ENCODE measurements at places on chromosomes 16 and 17. TPM values are rescaled to one million over a fixed set of nuclear protein-coding genes. Genes with fewer than 3 reads are reported as not detected.

DNA sequence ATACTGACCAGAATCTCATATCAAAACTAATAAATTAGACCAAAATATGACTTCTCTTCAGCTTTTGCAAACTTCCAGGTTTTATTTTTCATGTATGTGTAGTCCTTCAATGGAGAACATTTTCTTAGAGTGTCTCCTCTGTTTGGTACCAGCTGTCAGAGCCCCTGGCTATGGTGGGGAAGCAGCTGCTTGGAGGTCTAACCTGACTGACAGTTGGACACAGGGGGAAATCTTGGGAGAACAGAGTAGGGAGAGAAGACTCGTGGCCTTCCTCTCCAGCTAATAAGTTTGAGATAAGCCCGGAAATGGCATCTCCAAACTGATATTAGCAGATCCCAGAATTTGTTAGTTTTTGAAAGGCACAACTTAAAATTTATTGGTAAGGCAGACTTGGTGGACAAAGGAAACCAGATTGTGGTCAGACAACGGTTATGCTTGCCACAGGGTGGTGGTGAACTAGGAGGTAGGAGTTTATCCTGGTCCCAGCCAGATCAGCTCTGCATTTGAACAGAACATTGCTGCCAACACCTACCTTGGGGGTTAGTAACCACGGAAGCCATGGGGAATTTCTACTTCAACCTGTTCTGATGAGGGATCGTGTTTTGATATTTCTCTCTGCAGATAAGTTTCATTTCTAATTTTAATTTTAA lies 39.2 kb upstream of the IRX3 start:
- H3K4me3 ChIP-seq = no peak overlapping the region
- no peak overlapping the region for H3K27ac ChIP-seq
- H3K27me3 ChIP-seq = no peaks in the 10 kb centered on the region
- no peaks in the 10 kb centered on the region for H3K4me1 ChIP-seq
- H3K36me3 ChIP-seq = no peaks in the 10 kb centered on the region

DNA sequence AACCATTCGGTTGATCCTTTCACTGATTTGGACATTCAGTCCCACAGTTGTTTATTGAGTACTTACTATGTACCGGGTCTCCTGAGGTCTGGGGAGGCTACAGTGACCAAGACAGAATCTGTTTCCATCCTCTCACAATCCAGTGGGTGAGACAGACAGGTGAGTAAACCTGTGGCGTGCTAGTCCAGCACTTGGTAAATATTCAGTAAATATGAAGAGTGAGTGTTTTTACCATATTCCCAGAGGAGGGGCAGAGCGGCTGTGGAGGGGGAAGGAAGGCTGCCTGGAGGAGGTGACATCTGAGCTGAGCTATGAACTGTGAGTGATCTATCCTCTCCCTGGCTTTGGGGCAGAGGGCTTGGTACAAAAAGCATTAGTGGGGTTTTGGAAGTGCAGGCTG lies 31.4 kb downstream of the CCR7 start:
- no peaks in the 10 kb centered on the region for H3K36me3 ChIP-seq
- no peaks in the 10 kb centered on the region for H3K27me3 ChIP-seq

DNA sequence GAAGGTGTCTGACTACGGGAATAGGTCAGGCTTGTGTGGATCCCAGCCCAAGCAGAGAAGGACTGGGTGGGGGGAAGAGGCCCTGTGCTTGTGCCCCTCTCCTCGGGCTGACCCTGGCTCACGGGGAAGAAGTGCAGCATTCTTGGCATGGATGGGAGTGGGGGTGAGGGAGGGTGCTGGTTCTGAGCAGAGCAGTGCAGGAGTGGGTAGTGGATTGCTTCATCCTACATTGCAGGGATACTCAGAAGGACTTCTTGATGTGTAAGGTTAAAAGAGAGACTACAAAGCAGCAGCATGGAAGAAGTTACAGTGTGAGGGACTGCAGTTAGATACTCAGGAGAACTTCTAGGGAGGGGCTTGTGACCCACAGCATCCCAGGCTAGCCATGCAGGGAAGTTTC lies 2.1 kb downstream of the ARHGAP23 start:
- H3K4me3 ChIP-seq = no peak overlapping the region
- peaks cover 11% of the 10 kb centered on the region for H3K4me1 ChIP-seq
- H3K36me3 ChIP-seq = no peaks in the 10 kb centered on the region
- H3K27ac ChIP-seq = no peak overlapping the region
- peak; percentile 78 for DNase-seq
- H3K27me3 ChIP-seq = no peaks in the 10 kb centered on the region

DNA sequence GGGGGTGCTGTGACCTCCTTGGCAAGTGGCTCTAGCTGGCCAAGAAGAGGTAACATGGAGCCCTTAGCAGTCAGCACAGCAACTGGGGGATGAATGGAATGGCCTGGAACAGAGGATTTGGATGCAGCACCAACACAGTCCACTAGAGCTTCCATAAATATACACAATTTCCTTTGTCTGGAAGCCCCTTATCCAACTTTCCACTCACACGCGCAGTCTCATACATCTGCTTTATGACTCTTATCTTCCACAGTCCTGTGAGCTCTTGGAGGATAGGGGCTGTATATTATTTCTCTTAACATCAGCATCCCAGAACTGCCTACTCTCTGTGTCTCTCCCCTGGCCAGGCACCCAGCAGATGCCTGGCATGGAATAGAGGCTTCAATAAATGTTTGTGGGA lies 235.6 kb upstream of the MAF start:
- H3K36me3 ChIP-seq = no peaks in the 10 kb centered on the region
- H3K27ac ChIP-seq = no peak overlapping the region
- DNase-seq = no peak
- H3K27me3 ChIP-seq = no peaks in the 10 kb centered on the region
- H3K4me3 ChIP-seq = no peak overlapping the region
- no peaks in the 10 kb centered on the region for H3K4me1 ChIP-seq

The CLEC19A gene
- polyA plus RNA-seq = not detected

- H3K27me3 ChIP-seq = peaks cover 31% of the 10 kb centered on the region
- DNase-seq = peak; percentile 66
- peaks cover 7% of the 10 kb centered on the region for H3K36me3 ChIP-seq
- H3K4me1 ChIP-seq = no peaks in the 10 kb centered on the region
- no peak overlapping the region for H3K4me3 ChIP-seq
- no peak overlapping the region for H3K27ac ChIP-seq
Observed at GRCh38 chr17:81002409-81003361, 11.0 kb downstream of the CHMP6 start.

The LITAFD gene
- polyA plus RNA-seq = 0.43 TPM

GRCh38 chr16:11689031-11689840 lies 21.0 kb downstream of the SNN start:
- H3K4me1 ChIP-seq = no peaks in the 10 kb centered on the region
- peaks cover 54% of the 10 kb centered on the region for H3K36me3 ChIP-seq
- H3K27ac ChIP-seq = no peak overlapping the region
- H3K27me3 ChIP-seq = no peaks in the 10 kb centered on the region
- no peak overlapping the region for H3K4me3 ChIP-seq

DNA sequence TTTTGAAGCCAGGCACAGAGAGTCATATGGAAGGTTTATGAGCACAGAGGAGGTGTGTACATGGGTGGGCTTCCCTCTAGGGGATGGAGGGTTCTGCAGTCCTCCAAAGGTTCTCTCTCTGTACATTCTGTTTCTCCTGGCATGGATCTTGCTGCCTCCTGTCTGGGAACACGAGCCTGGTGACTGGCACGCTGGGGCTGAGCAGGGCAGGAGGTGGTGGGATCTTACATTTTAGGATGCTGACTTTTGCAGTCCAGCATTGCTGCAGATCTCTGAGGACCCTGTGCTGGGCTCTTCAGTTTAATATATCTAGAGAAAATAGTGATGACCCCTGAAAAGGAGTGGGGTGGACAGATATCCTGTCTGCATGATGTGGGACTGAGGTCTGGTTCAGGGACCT lies 23.0 kb downstream of the FOXL1 start:
- no peak overlapping the region for H3K27ac ChIP-seq
- no peak overlapping the region for H3K4me3 ChIP-seq
- no peaks in the 10 kb centered on the region for H3K4me1 ChIP-seq

GRCh38 chr17:68700421-68700820 lies 99.3 kb upstream of the FAM20A start:
- H3K36me3 ChIP-seq = no peaks in the 10 kb centered on the region
- peak overlapping the region; percentile 15 for H3K27ac ChIP-seq
- peaks cover 19% of the 10 kb centered on the region for H3K4me1 ChIP-seq
- no peaks in the 10 kb centered on the region for H3K27me3 ChIP-seq
- DNase-seq = no peak

GRCh38 chr16:27951489-27952120 lies 111.9 kb downstream of the GSG1L start:
- H3K36me3 ChIP-seq = no peaks in the 10 kb centered on the region
- H3K4me3 ChIP-seq = no peak overlapping the region
- H3K27me3 ChIP-seq = no peaks in the 10 kb centered on the region
- H3K4me1 ChIP-seq = no peaks in the 10 kb centered on the region

The KRT27 gene
- not detected for polyA plus RNA-seq

DNA sequence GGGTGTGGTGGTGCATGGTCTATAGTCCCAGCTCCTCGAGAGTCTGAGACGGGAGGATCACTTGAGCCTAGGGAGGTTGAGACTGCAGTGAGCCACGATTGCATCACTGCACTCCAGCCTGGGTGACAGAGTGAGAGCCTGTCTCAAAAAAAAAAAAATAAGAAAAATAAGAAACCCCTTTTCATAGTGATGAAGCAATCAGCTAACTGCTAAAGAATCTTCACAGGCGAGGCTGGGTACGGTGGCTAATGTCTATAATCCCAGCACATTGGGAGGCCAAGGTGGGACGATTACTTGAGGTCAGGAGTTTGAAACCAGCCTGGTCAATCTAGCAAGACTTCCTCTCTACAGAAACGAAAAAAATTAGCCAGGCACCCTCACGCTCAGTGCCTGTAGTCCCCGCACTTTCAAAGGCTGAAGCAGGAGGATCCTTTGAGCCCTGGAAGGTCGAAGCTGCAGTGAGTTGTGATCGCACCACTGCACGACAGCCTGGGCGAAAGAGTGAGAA lies 760 bp downstream of the SLFN12L start:
- no peaks in the 10 kb centered on the region for H3K4me1 ChIP-seq
- no peak for DNase-seq
- H3K27me3 ChIP-seq = peaks cover 18% of the 10 kb centered on the region

The KIF19 gene
- not detected for polyA plus RNA-seq

DNA sequence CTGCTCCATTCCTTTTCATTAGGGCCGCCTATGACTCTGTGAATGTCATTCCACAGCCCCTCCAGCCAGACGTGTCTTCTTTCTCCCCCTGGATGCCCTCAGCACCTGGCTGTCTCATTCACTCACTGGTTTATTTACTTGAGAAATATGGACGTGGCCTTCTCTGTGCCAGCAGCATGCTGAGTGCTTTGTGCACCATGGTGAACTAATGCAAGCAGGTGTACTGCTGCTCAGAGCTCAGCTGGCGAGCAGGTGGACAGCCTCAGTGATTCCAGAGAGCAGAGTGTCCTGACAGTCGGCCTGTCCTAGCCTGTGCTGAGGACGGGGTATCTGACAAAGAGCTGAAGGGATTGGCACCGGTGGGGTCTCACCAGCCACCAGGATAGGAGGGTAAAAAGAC lies 96.7 kb downstream of the GNAO1 start:
- H3K27ac ChIP-seq = peak overlapping the region; percentile 30
- no peak overlapping the region for H3K4me3 ChIP-seq
- no peaks in the 10 kb centered on the region for H3K36me3 ChIP-seq
- no peak for DNase-seq
- H3K4me1 ChIP-seq = peaks cover 24% of the 10 kb centered on the region

The ZP2 gene
- not detected for polyA plus RNA-seq

The ZNF423 gene
- 12.3 TPM for polyA plus RNA-seq

The CHTF18 gene
- 58.5 TPM for polyA plus RNA-seq

The ZNF771 gene
- polyA plus RNA-seq = 36.1 TPM

The UTS2R gene
- polyA plus RNA-seq = 5.0 TPM

The CTRB1 gene
- polyA plus RNA-seq = 0.22 TPM

DNA sequence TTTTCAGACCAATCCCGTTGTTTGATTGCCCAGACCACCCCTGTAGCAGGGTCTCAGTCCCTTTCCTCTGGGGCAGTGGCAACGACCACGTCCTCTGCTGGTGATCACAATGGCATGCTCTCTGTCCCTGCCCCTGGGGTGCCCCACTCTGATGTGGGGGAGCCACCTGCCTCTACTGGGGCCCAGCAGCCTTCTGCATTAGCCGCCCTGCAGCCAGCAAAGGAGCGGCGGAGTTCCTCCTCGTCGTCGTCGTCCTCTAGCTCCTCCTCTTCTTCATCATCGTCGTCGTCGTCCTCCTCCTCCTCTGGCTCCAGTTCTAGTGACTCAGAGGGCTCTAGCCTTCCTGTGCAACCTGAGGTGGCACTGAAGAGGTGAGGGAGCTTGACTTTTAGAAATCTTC lies 9.2 kb downstream of the ELOB start:
- H3K27ac ChIP-seq = no peak overlapping the region
- peaks cover 88% of the 10 kb centered on the region for H3K36me3 ChIP-seq
- no peaks in the 10 kb centered on the region for H3K4me1 ChIP-seq
- no peak overlapping the region for H3K4me3 ChIP-seq
- no peaks in the 10 kb centered on the region for H3K27me3 ChIP-seq

GRCh38 chr17:28261219-28261618 lies 57.8 kb upstream of the TMEM97 start:
- DNase-seq = no peak
- no peak overlapping the region for H3K4me3 ChIP-seq
- H3K36me3 ChIP-seq = no peaks in the 10 kb centered on the region
- H3K4me1 ChIP-seq = no peaks in the 10 kb centered on the region
- no peaks in the 10 kb centered on the region for H3K27me3 ChIP-seq

DNA sequence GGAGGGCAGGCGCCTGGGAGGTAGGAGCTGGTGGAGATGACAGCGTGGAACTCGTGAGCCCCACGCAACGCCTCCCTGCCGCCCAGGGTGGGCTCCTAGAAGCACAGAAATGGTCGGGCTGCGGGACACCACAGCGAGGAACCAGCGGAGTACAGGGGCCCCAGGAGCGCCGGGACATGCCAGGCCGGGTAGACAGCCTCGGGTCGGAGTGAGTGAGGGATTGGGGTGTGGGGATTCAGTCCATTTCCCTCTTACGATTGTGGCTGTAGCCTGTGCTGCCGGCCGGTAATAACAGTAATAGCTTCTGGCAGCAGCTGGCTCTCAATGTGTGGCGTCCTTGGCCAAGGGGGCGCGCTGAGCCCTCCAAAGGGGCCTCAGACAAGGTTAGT lies 12.2 kb upstream of the CES3 start:
- no peak for DNase-seq
- no peak overlapping the region for H3K27ac ChIP-seq
- H3K27me3 ChIP-seq = peaks cover 40% of the 10 kb centered on the region
- no peaks in the 10 kb centered on the region for H3K4me1 ChIP-seq
- H3K4me3 ChIP-seq = no peak overlapping the region
- no peaks in the 10 kb centered on the region for H3K36me3 ChIP-seq

- no peak overlapping the region for H3K4me3 ChIP-seq
- H3K36me3 ChIP-seq = no peaks in the 10 kb centered on the region
- no peak for DNase-seq
- H3K4me1 ChIP-seq = peaks cover 6% of the 10 kb centered on the region
Observed at GRCh38 chr16:54331241-54332002, 44.8 kb upstream of the IRX3 start.

The HOXB6 gene
- polyA plus RNA-seq = not detected

DNA sequence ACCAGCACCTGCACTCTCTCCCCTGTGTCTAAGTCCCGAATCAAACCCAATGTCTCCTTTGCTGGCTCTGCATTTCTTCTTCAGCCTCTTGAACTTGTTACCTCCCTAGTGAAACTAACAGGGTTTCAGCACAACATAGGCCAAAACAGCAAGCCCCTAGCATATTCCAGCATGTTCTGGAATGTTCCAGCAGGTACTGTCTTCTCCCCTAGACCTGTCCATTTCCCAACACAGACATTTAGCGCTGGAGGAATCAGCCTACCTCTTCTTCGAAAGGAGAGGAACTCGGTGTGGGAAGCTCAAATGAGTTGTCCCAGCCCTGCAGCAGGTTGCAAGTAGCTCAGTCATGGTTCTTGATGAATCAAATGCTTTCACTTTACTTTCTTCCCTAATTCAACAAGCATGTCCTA lies 47.1 kb downstream of the LITAF start:
- no peak overlapping the region for H3K27ac ChIP-seq
- no peaks in the 10 kb centered on the region for H3K4me1 ChIP-seq
- H3K27me3 ChIP-seq = no peaks in the 10 kb centered on the region
- DNase-seq = no peak
- H3K4me3 ChIP-seq = no peak overlapping the region

The TNFRSF17 gene
- polyA plus RNA-seq = 0.55 TPM

The OXLD1 gene
- polyA plus RNA-seq = 85.5 TPM

The GCGR gene
- 0.79 TPM for polyA plus RNA-seq
